ENCODE measurements at places on chromosomes 6 and 20. TPM values are rescaled to one million over a fixed set of nuclear protein-coding genes. Genes with fewer than 3 reads are reported as not detected.

The PAK5 gene
- total RNA-seq = not detected

- no peak for DNase-seq
Measured at GRCh38 chr6:136324686-136325380, 35.2 kb upstream of the BCLAF1 start.

The RSPH3 gene
- 6.4 TPM for total RNA-seq

DNA sequence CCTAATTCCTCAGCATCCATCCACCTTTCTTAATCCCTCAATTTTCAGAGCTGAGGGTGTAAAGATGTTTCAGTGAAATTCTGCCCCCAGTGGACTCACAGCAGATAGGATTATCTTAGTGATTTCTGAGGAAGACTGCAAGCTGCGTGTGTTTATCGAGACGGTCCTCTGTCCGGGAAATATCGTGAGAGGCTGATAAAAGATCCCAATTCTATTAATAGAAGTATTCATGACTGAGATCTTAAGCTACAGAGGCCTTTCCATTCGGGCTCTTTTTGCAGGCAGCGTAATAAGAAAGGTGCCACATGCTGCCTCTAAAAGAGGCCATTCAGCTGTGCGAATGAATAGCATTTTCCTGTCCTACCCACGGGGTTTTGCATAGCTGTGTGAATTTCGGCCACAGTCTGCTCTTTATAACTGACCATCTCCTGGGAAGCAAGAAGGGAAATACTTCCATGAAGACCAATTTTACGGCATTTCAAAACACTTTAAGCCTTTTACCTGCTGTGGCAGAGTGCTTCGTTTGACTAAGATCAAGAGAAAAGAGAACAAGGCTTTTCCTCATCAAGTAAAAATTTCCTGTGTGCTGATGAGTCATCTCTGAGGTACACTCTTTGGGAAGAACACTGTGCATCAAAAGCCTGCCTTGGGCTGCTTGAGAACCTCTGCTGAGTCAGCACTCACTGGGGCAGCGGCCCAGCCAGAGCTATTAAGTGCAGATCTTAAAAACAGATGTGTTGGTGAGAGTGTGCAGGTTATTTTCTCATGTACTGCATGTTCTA, 208.8 kb downstream of the ARHGAP18 start:
- peak; percentile 95 for DNase-seq

The FKBP1C gene
- 0.33 TPM for total RNA-seq

DNA sequence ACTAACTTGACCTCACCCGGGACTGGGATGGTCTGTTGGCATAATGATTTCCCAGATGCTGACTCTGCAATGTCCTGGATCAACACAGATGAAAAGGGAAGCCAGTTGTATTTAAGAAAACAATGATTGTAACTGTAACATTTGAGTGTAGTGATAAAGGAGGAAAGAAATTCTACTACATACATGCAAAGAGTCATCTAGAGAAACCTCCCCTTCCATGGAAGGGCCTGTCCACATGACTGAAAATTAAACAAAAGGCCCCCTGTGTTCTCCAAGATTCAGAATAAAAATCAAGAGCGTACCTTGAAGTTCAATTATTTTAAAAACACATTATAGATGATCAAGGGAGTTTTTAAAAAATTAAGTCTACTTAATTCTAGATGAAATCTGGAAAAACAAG, 151.2 kb downstream of the FOXC1 start:
- no peak for DNase-seq

DNA sequence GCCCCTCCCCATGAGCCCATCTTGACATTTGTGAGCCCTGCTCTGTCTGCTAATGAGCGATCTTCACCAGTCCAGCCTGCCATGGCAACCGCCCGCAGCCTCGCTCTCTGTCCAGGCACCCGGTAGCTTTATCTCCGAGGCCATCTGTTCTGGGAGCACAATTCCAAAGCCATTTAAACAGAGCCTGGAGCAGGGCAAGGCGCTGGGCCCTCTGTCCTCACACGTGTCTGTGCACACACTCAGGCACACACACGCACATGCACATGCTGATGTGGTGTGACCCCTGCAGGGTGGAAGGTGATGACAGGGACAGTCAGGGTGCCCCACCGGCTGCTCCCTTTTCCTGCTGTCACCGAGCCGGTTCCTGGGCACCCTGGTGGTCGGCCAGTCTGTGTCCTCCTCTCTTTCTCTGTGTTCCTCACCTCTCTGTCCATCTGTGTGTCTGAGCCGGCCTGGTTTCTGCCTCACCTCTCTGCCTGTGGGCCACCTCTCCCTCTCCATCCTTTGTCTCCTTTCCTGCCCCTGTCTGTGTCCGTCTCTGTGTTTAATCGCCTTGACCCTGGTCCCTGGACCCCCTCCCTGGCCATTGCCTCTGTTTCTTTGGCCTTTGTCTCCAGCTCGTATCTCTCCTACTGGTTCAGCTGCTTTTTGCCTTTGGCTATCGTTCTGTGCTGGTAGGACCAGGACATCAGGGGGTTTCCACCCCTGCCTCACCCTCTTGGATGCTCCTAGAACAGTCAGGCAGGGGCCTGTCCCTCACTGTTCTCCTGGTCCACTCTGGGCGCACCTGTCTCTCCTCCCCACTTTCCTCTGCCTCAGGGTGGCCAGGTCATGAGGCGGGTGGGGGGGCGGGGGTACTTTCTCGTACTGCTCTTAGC, 8.8 kb upstream of the MYT1 start:
- no peak for DNase-seq

The ADGB gene
- total RNA-seq = not detected

DNA sequence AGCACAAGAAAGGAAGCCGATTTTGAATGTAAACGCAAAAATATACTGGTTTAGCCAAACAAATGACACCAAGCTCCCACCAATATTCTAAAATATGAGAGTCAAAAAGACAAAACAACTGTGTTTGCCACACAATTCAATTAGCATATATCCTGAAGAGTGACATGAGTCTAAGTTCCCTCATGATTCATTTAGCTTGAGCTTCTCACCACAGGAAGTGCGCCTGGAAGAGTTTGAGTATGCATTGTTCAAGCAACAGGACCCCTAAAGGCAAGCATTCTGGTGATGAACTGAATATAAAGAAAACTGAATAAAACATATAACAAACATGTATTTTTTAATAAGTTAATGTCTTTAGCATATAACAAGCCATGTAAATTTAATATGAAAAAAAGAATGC, 115.2 kb upstream of the RUNX2 start:
- DNase-seq = no peak

DNA sequence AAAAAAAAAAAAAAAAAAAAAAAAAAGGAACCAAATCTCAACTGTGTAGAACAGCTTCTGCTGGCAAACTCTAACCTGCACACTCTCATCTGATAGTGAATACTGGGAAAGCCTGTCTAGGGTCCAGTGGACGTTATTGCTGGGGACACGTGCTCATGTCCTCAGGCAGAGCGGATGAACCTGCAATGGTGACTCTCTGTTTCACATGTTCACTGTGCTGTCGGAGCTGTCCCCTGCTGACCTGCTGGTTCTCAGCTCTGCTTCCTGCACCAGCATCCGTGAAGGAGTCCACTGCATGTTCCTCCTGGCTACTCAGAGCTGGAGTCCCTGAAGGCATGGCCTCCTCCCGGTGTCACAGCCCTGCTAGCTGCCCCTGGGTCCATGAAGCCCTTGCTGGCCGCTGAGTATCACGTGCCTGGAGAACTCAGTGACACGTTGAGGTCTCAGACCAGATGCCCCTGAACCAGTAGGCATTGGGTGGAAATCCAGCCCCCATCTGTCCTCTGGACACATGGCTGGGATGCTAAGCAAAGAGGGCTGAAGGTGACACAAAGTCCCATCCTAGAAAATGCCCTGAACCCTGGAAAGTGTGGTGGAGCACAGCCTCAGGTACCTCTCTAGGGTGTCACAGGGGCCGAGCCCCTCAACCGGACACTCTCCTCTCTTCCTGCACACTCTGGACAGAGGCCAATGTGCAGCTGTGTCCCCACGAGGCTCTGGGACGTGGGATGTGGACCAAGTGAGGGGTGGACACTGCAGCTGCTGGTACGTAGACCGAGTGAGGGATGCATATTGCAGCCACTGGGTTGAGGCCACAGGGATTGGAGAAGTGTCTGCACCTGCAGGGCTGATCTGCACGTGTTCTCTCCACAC, 54.9 kb upstream of the FRMD1 start:
- no peak for DNase-seq

The HSPA12B gene
- total RNA-seq = 0.18 TPM

The PPP1R14C gene
- 2.1 TPM for total RNA-seq

DNA sequence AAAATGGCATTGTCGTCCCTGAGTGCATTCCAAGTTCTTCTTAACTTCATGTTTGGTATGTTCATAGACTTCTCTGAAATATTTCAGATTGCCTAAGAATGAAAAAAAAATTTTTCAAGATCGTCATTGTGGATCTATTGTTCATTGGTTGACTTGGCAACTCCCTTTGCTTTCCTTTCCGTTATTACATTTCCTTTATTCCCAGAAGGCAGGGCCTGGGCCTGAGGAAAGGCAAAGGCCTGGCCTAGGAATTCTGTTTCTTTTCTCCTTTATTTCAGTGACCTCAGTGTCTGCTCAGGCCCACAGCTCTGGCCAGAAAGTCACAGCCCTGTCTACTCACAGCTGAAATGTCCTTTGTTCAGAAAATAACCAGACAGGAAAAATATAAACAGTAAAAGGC, 401.6 kb upstream of the PLCB4 start:
- peak; percentile 71 for DNase-seq

DNA sequence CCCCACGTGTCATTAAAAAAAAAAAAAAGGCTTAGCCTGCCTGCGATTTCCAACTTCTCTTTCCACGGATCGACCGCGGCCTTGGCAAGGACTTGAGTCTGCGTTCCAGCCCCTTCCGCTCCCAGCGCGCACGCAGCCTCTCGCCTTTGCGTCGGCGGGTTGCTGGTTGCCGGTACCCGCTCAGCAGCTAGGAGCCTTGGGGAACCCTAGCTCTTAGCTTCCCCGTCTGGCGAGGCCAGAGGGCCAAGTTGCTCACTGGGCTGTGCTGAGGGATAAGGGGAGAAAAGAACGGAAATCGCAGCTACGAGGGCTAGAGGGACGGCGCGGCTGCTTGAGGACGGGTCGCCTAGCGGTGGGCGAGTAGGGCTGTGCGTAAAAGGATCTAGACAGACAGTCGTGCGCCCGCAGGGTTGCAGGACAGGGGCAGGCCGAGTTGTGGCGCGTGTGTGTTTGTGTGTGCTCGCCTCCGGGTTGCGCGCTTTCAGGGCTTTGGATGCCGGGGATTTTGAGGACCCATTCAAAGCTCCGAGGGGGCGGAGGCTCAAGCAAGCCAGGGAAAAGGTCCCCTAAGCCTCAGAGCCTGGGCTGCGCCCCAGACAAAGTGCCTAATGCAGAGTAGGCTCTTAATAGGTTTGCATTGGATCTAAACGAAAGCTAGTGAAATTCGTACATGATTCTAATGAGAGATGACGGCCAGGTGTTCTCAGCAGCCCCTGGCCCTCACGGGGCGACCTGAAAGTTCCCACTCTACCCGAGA, 40.5 kb upstream of the OSTM1 start:
- DNase-seq = peak; percentile 69

- peak; percentile 53 for DNase-seq
Measured at GRCh38 chr6:82248273-82248735, 760 bp upstream of the IBTK start.

The ZNF831 gene
- 0.98 TPM for total RNA-seq
